Pancreas (tissue), 10 donors: ENCODE measurements at places on chromosomes 2 and 18. TPM values are rescaled to one million over a fixed set of nuclear protein-coding genes. Genes with fewer than 3 reads are reported as not detected.

Gene SERPINB11
- not detected for total RNA-seq

DNA sequence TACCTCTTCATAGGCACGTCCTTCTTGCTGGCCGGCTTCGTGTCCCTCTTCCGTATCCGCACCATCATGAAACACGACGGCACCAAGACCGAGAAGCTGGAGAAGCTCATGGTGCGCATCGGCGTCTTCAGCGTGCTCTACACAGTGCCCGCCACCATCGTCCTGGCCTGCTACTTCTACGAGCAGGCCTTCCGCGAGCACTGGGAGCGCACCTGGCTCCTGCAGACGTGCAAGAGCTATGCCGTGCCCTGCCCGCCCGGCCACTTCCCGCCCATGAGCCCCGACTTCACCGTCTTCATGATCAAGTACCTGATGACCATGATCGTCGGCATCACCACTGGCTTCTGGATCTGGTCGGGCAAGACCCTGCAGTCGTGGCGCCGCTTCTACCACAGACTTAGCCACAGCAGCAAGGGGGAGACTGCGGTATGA is 2.3 kb downstream of the FZD7 start:
- DNase-seq = no peak

Gene ZNF521
- 0.54 TPM for total RNA-seq

DNA sequence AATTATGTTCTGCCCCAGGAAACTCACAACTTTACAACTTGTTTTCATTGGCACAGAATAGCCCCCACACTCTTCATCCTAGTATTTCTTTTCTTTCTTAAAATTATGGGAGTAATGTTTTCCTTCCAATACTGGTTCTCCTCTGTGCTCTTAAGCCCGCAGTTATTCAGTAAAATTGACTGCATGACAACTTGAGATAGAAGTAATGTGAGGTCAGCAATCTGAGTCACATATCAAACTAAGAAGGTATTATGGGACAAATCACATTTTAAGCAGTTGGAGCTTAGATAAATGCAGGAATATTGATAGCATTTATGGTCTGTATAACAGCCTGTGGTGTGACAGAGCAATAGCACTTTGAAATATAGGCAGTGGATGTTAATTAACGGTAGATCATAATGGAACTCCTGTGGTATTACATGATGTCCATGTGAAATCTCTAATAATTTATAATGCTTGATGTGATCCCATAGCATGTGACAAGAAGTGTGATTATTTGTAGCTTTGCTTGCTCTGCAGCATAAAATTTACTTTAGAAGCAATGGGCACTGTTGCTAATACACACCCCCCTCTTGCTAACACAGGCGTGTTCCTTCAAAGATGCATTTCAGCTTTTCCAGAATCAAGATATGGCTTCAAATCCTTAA is 351.4 kb upstream of the CDH20 start:
- DNase-seq = no peak

DNA sequence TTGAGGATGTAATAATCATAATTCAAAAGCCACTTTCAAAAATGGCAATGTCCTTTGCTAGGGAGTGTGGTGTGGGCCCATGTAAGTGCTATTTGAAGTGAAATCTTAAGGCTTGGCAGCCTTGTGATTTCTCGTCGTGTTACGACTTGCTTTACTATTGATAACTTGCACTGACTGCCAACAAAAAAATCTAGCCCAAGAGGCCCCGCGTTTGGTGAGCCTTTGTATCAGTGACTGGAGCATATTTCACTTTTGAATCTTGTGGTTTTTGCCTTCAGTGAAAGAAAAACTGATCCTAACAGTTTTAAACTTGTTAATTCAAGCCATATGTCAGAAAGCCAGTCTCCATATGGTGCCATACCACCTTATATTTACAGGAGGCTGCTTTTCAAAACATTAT is 248.0 kb downstream of the TMEM182 start:
- no peak for DNase-seq

Gene MAP3K19
- total RNA-seq = not detected

GRCh38 chr2:162265666-162266459 is 22.6 kb upstream of the FAP start:
- no peak for DNase-seq
